ENCODE measurements at places on chromosomes 12 and 14.

GRCh38 chr12:9757433-9758025 is 3.2 kb downstream of the CD69 start:
- no peak for DNase-seq

DNA sequence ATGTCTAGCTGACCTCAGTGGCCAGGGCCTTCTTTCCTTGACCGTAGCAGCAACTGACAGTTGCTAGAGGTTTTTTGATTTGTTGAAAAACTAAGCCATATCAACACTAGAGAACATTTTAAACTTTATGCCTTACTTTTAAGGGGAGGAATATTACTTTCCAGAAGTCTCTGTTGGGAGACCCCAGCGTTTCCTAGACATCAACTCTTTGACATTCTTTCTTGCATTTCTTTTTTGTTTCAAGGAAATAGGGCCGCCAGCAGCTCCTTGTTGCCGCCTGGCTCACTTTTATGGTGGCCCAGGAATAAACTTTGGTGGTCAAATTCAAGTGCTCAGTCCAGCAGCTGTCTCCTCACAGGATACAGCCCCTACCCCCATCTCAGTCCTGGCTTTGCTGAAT is 2.5 kb upstream of the HOXC11 start:
- no peak for DNase-seq

GRCh38 chr12:42663621-42664020 is 74.1 kb upstream of the PRICKLE1 start:
- DNase-seq: no peak

- no peak for DNase-seq
Measured at GRCh38 chr12:6928022-6928702, 403 bp downstream of the ATN1 start.

DNA sequence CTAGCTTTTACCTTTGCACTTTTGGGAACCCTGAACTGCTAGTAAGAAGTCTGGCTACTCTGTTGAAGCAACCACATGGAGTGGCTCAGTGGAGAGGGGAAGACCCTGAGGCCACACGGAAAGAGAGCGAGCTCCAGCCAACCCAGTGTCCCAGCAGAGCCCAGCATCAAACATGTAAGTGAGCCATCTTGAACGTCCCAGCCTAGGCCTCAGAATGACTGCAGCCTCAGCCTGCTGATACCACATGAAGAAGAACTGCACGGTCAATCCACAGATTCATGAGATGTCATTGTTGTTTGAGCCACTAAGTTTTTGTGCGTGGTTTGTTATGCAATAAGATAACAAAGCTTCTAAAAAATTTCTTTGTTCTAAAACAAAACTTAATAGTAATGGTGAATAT is 40.2 kb downstream of the TFCP2 start:
- no peak for DNase-seq

- DNase-seq: no peak
Measured at GRCh38 chr14:24513009-24513408, 4.9 kb upstream of the CMA1 start.

DNA sequence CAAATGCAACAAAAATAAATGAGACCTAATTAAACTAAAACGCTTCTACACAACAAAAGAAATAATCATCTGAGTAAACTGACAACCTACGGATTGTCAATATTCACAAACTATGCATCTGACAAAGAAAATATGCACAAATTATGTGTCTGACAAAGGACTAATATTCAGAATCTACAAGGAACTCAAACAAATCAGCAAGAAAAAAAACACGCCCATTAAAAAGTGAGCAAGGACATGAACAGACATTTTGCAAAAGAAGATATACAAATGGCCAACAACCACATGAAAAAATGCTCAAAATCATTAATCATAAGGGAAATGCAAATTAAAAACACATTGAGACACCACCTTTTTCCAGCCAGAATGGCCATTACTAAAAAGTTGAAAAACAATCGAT is 37.0 kb downstream of the BLTP3B start:
- no peak for DNase-seq

- no peak for DNase-seq
Measured at GRCh38 chr12:1594006-1594260, 448 bp downstream of the FBXL14 start.

DNA sequence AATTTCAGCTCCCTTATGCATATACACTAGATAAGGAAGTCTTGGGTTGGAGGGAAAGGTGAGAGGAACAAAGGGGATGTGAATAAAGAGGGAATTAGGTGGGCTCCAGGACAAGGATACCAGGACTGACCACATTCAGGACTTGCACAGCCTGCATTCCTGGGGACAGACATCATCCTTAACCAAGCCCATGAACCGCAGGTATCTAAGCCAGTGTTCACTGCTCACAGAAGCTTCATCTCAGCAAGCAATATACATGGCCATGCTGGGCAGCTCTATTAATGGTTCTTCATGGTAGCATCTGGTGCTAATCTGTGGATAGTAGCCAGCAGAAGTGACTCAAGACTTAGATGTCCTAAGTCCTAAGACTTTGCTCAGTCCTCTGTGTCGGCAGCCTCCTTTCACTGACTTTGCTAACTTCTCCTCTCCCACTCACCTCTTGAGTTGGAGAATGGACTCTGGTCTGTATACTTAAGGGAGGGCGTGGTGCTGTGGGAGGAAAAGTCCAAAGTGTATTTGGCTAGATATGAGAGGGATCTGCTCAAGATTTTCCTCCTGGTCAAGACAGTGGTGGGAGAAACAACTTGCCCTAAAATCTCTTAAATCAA is 136.1 kb downstream of the ASCL1 start:
- DNase-seq: no peak
